ENCODE measurements at places on chromosomes 4 and X.

DNA sequence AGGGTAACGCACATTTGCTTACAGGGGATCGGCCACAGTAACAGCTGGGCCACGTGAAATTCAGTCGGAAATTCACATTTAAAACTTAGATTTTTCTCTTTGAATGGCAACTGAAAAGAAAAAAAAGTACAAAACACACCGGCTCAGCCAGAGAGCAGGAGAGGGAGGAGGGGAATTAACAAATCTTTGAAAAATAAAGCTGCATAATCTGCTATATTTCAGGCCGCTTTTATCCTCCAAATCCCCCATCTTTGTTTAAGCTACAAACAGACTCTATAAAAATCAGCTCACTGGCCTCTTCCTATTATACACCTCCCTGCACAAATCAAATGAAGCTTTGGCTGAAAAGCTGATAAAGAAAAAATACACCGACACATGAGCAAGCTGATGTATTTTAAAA is 169.1 kb downstream of the LDB2 start:
- DNase-seq, result no peak

- DNase-seq, result no peak
Measured at GRCh38 chr4:159197260-159197884, 94.5 kb downstream of the RAPGEF2 start.

DNA sequence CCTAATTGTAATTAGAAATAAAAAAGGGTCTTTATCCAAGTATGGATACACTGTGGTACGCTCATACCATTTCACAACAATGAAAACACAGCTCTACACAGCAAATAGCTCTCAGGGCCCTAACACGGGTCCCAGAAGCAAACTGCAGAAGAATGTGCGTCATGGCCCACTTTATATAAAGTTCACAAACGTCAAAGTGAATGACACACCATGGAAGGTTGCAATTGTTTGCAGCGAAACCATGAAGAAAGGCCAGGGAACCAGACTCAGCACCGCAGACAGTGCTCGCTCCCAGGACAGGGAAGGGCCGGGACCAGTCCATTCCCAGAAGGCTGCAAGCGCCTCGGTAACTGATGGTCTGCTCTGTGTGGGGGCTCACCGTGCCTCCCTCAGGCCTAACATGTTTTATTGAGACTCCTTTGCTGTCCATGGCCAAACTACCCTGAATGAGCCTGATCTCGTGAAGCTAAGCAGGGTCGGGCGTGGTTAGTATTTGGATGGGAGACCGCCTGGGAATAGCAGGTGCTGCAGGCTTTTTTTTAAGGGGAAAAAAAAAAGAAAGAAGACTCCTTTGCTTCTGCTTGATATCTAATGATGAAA is 47.8 kb downstream of the ACOX3 start:
- DNase-seq, result no peak

DNA sequence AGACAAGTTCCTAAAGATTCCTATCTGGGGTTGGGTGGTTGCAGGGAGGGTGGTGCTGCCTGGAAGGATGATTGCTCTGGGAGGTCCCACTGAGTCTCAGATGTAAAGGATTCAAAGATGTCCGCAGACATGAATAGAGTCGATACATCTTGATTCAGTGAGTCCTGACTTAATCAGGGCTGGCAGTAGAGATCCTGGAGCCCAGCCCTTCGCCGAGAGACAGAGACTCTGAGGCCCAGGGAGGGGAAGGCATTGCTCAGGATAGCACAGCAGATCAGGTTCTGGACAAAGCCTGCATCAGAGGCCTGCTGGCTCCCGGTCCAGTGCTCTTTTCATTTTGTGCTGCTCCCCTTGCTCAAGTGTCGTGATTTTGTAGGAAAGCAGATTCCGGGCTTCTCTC is 21.7 kb downstream of the PJA1 start:
- DNase-seq, result no peak

DNA sequence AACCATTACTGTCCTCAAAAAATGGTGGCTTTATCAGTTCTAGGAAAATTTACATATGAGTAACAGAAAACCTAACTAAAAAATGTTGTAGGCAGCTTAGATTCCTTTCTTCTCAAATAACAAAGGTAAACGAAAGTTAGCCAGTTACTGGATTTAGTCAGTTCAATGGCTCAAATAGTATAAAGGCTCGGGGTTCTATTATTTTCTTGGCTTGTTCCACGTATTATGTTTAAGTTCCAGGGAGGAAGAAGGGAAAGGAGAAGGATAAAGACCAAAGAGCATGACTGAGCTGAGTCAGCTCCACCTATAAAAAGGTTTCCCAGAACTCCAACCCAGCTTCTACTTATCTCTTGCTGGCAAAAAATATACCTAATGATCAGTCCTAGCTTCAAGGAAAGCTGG is 41.0 kb upstream of the MAB21L2 start:
- DNase-seq, result no peak

- DNase-seq, result no peak
Measured at GRCh38 chr4:14880805-14881204, 121.5 kb upstream of the CPEB2 start.

All from stimulated activated CD4-positive, alpha-beta T cell treated with anti-CD3 and anti-CD28 coated beads, Interleukin-1b, Interleukin-23, amount 100 ng/mL, for 48 hours (primary cell).